HTR-8/SVneo (cell line): ENCODE measurements at places on chromosomes 7 and 10.

- no peak for DNase-seq
Observed at GRCh38 chr7:144388950-144389349, 14.5 kb downstream of the NOBOX start.

DNA sequence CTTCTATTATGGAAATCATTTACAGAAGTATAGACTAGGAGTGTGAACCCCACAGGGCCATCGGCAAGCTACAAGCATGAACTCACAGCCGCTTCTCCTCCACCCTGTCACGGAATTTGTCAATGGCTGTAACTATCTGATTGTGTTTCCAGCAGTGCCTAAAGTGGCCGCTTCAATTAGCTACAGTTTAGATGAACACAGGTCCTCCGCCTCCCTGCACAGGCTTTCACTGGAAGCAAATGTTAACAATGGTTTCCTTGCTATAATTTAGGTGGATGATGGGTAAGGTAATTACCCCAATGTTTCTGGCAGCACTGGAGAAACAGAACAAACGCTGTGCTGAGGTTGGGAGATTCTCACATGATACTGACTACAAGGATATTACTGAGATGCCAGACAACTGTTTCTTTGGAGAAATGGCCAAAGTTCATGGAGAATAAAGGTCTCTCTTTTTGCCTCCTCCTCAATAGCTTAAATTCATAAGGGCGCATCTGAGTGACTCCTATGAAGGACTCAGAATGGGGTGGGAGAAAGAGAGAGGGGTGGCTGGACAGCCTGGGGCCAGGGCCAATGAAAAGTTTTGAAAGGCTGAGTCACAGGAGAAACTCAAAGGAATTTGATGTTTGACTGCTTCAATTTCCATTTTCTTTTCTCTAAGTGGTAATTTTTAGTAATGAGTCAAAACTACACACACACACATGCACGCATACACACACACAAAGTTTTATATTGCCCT is 78.9 kb downstream of the SVIL start:
- peak; percentile 22 for DNase-seq

- DNase-seq, result peak; percentile 39
Observed at GRCh38 chr10:114684822-114685209, 26.7 kb upstream of the ABLIM1 start.

DNA sequence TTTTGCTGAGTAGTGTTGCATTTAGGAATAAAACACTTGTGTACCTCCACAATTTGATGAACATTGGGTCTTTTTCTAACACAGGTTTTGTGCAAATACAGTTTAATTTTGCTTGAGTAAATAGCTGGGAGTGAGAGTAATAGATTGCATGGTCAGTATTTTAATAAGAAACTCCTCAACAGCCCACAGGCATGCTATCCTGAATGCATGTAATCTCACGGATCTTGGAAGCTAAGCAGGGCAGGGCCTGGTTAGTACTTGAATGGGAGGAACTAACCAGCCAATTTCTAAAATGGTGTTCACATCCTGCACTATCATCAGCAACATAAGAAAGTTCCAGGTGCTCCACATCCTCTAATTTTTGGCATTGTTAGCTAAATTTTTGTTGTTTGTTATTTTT is 685.4 kb upstream of the MBL2 start:
- DNase-seq, result no peak

DNA sequence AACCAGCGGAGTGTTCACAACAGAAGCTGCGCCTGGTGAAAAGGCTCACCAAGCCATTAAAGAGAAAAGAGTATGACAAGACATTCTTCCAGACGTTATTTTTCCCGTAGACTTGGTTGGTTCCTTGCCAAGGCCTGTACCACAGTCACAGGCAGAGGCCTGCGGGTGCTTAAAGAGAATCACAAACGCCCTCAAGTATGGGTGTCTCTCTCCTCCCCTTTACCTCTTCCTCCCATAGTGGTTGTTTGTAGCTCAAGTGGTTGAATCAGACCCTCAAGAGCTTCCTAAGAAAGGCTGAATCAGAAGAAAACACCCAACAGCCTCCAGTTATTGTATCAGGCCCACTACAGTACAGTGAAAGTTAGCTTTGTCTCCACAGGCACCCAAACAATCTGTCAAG is 169.0 kb downstream of the CREB5 start:
- DNase-seq, result no peak
